Occipital lobe (tissue), 3 donors: ENCODE measurements at places on chromosomes 5 and 9. TPM values are rescaled to one million over a fixed set of nuclear protein-coding genes. Genes with fewer than 3 reads are reported as not detected.

GRCh38 chr9:132717326-132717945, 47.2 kb downstream of the GTF3C4 start:
- DNase-seq: no peak

DNA sequence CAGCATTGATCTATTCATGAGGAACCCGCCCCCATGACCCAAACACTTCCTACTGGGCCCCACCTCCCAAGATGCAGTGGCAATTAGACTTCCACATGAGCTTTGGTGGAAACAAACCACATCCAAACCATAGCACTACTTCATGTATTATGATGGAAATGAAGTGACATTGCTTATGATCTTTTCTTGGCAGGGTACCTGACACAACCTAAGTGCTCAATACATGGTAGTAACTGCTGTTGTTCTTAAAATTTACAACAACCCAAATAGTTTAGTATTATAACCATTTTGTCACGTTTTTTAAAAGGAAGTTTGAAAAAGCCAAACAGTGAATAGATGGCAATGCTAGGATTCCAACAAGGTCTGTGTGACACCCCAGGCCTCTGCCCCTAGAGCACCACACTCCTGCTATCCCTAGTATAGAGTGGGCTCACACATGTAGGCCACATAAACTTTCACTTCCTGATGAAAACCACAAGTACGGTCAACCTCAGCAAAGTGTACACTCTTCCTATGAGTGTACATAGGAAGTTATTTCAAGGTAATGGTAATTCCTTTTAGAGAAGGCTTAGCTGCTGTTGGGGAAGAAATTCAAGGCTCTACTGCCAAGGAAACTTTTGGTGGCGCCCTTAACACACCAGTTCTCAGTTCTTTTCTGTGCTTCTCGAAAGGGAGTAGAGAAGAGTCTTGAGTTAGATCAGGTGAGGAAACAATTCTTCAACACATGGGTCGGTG, 97.6 kb downstream of the ARSB start:
- no peak for DNase-seq

DNA sequence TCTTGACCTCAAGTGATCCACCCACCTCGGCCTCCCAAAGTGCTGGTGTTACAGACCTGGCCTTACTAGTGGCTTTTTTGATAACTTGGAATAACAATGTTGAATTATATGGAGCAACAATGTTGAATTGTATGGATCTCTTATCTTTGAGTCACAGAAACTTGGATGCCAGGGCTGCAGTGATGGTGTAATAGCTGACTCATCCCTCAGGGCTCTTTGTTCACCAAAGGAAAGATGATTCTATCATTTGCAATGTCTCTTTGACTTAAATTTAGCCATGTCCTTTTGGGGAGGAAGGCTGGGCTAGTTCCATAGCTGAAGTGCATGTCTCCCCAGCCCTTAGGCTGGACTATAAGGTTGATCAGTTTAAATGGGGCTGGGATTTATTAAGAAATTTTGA, 172.3 kb downstream of the PDZD2 start:
- DNase-seq: no peak

GRCh38 chr5:3564827-3565518, 30.7 kb upstream of the IRX1 start:
- no peak for DNase-seq

DNA sequence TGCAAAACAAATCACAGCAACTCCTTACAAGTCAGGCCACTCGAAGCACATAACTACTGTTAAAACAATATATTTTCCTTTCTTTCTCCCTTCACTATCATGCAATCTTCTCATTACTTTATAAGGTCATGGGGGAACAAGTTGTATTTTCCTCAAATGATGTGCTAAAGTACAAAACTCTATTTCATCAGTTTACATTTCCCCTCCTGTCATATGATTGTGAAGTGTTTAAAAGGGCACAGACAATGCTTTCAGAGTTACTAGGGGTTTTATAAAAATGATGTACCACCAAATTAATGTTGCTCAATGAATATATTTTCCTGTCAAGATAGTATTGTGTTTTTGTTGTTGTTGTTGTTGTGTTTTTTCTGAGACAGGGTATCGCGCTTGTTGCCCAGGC, 34.1 kb downstream of the MAPKAP1 start:
- DNase-seq: no peak

- no peak for DNase-seq
Measured at GRCh38 chr5:77908787-77909186, 132.6 kb upstream of the TBCA start.

OLFML2A gene
- 2.5 TPM for total RNA-seq
